Suprapubic skin (tissue), 4 donors: ENCODE measurements at places on chromosomes 5 and 9.

DNA sequence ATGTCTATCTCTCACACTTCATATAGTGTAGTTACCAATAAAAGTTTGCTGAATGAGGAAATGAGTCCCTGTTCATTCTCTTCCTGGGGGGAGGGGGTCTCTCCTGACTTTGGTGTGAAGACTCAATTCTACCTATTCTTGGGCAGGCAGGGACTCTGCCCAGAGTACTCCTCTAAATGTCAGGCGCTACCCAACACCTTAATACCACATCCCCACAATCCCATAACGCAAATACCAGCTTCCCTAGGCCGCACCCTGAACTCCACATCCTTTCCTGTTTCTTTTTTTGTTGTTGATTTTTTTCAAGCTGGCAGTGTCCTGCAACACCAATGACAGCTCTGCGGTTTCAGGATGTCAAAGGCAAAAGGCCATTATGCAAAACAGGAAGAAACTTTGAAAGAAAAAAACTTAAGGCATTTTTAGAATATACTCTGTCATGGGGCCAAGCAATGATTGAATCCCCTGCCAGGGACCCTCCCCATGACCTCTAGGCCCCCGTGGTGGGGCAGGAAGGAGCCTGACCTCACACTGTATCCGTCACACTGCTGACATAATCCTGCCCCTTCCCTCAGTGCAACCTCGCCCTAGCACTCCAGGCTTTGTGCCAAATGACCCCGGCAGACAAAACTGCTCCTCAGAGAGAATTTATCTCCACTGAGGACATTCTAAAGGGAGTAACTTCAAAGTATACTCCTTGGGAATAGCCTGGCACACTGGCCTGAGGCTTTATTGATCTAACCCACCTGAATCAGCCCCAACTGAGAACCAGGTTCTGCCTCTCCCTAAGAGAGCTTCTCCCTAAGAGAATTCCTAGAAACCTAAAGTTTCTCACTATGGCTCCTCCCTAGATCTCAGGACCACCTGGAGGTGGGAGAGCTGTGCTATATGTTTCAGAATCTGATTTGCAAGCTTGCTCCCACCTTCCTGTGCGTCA is 8.0 kb downstream of the B4GALT1 start:
- DNase-seq: peak; percentile 89

DNA sequence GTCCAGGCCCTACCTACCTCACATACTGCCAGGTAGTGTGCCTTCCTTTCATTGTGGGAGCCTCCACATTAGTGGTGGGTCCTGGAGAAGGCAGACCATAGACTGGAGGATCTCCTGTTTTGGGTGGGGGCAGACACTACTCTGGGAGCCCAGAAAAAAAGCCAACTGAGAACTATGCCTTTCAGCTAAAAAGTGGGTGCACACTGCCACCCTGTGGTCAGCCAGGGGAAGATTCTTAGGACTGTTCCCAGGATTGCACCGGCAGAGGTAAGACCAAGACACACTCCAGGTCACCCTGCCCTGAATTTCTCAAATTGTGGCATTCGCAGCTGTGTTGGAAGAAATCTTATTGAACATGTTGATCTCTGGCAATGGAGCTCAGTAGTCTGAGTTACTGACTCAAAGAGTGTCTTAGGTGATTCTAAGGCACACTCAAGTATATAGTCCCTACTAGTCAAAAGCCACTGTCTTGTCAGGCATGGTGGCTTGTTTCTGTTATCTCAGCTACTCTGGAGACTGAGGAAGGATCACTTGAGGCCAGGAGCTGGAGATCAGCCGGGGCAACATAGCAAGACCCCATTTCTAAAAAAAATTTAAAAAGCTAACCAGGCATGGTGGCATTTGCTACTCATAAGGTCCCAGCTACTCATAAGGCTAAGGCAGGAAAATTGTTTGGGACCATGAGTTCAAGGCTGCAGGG is 3.6 kb downstream of the SIGMAR1 start:
- DNase-seq: no peak

GRCh38 chr5:145960848-145961600 is 24.6 kb downstream of the SH3RF2 start:
- DNase-seq: no peak

GRCh38 chr5:112195924-112196323 is 223.2 kb downstream of the EPB41L4A start:
- no peak for DNase-seq

DNA sequence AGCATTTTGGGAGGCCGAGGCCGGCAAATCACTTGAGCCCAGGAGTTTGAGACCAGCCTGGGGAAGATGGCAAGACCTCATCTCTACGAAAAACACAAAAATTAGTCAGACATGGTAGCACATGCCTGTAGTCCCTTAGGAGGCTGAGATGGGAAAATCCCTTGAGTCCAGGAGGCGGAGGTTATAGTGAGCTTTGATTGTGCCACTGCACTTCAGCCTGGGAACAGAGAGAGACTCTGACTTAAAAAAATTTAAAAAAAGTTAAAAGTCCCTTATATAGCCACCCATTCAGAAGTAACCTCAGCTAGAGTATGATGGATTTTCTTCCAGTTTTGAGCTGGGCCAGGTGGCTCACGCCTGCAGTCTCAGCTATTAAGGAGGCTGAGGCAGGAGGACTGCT is 72.4 kb downstream of the UGCG start:
- no peak for DNase-seq

DNA sequence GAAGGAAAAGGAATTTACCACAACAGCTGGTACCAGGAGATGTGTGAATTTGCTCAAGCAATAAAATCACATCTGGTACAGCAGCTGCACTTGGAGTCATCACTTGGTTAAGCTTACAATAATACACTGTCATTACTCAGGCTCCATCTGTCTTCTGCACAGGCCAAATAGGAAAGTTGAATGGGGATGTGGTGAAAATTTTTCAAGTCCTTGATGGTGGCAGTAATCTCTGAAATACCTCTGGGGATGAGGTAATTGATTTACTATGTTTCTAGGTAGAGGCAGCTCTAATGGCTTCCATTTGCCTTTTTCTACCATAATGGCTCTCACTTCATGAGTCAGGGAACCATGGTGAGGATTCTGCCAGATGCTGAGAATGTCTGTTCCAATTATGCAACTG is 206.8 kb upstream of the ATP10B start:
- no peak for DNase-seq

DNA sequence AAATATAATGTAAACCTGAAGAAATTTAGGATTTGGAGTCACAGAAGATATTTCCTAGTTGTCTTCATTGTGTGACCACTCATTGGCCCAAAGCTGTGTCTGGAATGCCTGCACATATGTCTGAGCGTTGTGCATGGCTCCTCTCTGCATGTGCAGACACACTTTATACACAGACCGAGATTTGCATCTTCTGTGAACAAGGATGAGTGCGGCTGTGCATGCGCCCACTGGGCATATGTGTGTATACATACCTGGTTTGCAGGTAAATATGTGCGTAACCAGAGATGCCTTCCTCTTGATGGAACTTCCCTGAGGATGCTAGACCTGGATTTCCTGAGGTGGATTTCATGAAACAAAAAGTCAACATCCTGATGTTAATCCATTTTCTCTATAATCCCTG is 19.1 kb downstream of the PHF2 start:
- peak; percentile 28 for DNase-seq

GRCh38 chr9:98074115-98074990 is 17.8 kb downstream of the NANS start:
- DNase-seq: no peak

GRCh38 chr9:81490605-81491331 is 198.6 kb downstream of the TLE1 start:
- DNase-seq: no peak

DNA sequence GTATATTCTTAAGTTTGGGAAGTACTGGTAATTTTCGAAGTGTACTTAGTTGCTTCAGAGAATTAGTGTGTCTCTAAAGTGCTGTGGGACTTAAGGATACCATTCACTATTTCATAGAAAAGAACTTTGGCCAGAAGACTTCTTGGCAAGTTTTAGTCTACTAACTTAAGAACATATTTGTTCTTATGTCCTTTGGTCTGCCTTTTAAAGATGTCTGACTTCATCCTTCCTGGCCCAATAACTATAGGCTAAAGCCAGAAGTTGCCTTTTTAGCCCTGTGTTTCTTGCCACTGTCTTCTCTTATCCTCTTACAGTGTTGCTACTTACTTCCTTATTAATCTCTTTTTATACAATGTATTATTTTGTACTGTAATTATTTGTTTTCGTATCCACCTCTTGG is 6.3 kb downstream of the RBM27 start:
- no peak for DNase-seq

DNA sequence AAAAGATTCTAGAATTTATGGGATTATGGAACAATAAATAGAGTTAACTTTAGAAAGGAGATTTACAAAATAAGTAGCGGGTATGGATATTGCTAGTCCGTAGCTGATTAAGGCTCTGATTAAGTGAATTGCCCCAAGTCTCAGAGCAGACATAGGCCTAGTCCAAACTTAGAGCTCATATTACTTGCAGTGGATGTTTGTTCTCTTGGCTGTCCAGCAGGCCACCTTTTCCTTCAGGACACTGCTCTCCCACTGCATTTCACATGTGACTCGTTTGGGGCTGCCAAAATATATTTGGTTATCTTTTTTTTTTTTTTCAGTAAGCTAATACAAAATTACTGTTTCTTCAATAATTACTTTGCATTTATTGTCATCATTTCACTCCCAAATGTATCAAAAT is 76.6 kb downstream of the ARRDC3 start:
- DNase-seq: no peak

DNA sequence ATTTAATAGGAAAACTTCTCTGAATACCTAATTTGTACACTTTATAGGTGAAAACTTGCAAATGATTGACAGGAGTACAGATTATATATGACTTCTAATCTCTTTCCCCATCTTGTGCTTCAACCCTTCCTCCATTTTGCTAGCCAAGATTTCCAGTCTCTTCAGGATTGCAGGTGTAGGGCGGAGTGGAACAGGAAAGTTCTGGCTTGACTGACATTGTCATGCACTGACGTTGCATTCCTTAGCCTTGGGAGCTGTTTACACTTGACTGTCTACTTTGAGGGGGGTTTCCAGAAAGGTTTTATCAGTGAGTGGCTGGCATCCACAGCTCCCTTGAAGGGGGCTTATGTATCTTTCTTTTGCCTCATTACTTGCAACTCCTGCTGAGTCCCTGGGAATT is 34.1 kb upstream of the GRIA1 start:
- DNase-seq: no peak

DNA sequence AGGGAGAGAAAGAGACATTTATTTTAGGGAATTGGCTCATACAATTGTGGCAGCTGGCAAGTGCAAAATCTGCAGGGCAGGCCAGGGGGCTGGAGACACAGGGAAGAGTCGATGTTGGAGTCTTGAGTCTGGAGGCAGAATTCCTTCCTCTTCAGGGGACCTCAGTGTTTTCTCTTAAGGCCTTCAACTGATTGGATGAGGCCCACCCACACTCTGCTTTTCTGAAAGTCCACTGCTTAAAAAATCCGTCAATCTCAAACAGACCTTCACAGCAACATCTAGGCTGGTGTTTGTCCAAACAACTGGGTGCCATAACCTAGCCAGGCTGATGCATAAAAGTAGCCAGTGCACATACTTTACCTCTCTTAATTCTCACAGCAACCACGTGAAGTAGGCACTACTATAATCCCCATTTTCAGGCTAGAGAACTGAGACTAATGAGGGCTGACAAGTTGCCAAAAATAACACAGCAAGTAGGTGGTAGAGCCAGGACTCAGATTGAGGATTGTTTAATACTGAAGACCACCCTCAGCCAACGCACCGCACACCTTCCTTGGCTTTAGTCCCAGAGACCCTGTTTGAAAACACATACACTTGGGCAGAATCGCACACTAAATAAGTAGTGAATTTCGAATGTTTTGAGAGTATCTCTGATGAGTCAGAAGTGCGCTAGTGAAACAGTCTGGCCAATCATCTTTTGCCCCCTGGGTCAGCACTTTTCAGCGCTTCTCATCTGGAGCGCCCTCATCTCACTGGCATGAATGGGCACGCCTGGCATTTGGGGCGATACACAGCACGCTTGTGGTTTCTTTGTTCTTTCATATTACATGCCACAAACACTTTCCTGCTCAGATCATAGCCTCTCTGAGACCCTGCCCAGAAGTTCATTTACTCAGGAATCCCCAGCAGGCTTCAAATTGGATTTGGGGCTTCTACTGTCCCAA is 591.4 kb downstream of the CCDC171 start:
- DNase-seq: no peak

DNA sequence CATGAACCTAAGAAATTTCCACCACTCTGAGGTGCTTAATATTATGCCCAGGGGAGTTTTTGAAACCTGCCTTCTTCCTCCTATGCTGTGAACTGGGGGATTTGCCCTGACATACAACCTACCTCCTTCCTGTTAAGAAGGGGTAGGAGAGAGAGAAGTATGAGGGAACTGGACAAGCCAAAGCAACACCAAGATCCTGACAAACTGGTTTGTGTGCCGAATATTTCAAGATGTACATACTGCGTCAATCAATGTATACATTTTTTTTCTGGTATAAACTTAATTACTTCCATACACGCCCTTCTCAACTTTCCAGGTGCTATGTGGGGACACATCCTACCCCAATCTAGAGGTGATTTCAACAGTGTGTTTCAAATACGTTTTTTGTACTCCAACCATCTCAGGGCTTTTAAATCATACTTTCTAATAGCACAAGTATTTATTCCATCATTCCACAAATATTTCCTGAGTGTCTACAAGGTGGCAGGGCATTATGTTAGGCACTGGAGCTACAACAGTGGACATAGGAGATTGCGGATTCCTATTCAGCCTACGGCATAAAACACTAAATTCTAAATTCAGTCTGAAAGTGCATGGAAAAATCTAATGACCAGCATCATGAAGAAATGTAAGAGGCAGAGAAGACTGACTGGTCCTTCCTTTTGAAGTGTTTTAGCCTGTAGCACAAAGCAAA is 70.1 kb upstream of the IFNK start:
- DNase-seq: no peak

- no peak for DNase-seq
Measured at GRCh38 chr9:89052470-89053097, 61.3 kb downstream of the S1PR3 start.

- no peak for DNase-seq
Measured at GRCh38 chr5:135030956-135031812, 2.8 kb downstream of the PITX1 start.

DNA sequence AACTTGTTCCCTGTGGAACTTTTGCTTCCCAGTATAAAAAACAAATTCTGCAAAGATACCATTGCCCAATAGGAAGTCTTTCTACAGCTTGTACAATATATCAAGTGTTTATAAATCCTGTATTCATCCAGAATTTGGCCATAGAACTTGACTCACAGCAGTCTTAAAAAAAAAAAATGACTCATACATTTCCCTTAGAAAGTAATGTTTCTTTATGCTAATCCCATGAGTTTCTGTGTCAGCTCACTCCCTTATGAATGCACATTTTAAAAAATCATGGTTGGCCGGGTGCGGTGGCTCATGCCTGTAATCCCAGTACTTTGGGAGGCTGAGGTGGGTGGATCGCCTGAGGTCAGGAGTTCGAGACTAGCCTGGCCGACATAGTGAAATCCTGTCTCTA is 89.3 kb upstream of the DMRT1 start:
- DNase-seq: no peak

DNA sequence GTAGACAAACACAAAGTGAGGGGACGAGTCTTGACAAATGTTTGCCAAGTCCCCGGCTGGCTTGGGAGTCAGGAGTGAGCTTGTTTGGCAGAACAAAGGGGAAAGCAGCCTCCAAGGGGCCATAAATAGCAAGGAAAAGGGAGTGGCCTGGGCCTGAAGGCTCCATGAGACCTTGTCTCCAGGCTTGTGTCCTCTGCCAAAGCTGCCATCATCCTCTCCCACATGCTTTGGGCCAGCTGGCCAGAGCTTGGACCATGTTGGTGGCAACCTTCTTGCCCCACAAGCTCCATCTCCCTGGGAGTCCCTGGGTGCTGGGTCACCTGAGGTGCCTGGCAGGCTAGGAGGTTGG is 13.3 kb upstream of the PITX1 start:
- no peak for DNase-seq
